Mononuclear cell (primary cell): ENCODE measurements at places on chromosomes 6 and 20. TPM values are rescaled to one million over a fixed set of nuclear protein-coding genes. Genes with fewer than 3 reads are reported as not detected.

The HLA-DMA gene
- 89.0 TPM for total RNA-seq

The MATN4 gene
- total RNA-seq: not detected

The GJA1 gene
- total RNA-seq: 0.31 TPM

The NMBR gene
- not detected for total RNA-seq

The CAP2 gene
- 0.10 TPM for total RNA-seq
